ENCODE measurements at places on chromosomes 2 and 18.

- no peak for DNase-seq
Observed at GRCh38 chr18:34837769-34838272, 127.7 kb downstream of the DTNA start.

DNA sequence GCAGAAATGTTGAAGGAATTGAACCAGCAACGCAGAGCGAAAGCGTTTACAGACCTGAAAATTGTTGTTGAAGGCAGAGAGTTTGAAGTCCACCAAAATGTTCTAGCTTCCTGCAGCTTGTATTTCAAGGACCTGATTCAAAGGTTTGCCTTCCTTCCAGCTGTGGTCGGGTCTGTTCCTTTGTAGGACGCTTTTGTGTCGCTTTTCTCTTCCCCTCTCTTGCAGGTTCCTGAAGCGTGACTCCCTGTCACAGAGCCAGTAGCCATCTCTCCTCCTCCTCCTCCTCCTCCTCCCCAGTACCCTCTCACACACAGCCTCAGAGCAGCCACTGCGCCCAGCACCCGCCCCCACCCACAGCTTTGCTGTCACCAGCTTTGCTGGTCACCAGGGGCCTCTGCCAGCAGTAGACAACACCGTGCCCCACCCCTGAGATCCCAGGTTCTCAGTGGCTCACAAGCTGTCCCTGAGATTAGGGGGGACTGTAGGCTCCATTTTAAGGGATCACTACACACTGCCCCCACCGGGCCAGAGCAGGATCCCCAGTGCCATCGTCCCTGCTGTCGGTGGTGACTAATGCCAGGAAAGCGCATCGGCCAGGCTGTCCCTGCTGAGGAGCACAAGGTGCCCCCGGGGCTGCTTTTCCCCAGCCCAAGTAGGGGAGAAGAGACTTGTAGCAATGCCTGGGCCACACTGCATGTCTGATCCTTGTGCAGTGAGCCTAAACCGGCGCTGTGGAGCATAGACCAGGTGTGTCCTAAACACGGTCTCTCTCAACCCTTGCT is 242.3 kb downstream of the ATAD2B start:
- DNase-seq = no peak

DNA sequence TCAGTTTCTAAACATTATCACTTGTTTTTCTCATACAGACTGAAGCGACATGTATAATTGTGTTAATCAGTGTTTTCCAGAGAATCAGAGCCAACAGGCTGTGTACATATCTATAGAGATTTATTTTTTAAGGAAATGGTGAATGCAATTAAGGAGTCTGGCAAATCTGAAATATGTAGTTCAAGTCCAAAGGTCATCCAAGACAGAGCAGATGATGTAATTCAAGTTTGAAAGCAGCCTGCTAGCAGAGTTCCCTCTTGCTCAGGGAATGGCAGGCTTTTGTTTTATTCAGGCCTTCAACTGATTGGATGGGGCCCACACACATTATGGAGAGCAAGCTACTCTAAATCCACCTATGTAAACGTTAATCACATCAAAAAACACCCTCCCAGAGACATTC is 282.6 kb downstream of the CBLN2 start:
- no peak for DNase-seq

- DNase-seq = no peak
Observed at GRCh38 chr2:194383401-194383800, 1273.6 kb upstream of the SLC39A10 start.

GRCh38 chr2:83103613-83104012 is 1355.5 kb downstream of the SUCLG1 start:
- DNase-seq = no peak

- DNase-seq = no peak
Observed at GRCh38 chr2:12014088-12014960, 267.9 kb downstream of the LPIN1 start.

Data from central memory CD4-positive, alpha-beta T cell (primary cell).